Cerebellar nuclear complex (tissue), 1 donor: ENCODE measurements at places on chromosomes 6 and 20.

- no peak for DNase-seq
Observed at GRCh38 chr6:79230149-79230548, 4.3 kb downstream of the HMGN3 start.

DNA sequence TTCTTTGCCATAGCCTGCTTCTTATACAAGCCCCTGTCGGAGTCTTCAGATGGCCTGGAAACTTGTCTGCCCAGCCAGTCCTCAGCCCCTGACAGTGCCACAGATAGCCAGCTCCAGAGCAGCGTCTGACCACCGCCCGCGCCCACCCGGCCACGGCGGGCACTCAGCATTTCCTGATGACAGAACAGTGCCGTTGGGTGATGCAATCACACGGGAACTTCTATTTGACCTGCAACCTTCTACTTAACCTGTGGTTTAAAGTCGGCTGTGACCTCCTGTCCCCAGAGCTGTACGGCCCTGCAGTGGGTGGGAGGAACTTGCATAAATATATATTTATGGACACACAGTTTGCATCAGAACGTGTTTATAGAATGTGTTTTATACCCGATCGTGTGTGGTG is 29.5 kb downstream of the SLCO4A1 start:
- DNase-seq: no peak

- no peak for DNase-seq
Observed at GRCh38 chr6:71228461-71229041, 60.1 kb upstream of the OGFRL1 start.

DNA sequence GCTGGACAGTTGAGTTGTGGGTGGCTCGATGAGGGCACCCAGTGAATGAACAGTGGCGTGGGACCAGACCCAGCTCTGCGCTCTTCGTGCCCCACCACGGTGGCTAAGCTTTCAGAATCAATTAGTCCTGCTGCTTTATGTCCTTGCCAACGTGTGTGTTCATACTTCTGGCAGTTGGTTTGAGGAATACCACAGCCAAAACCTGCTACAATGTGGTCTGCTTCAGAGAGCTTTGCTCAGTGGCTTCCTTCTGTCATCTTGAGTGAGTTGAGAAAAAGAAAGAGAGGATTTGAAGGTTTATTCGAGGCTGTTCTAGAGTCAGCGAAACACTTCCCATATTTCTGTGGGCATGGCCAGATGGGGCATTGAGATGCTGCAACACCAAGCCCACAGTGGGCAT is 39.5 kb upstream of the SLC22A2 start:
- DNase-seq: no peak

GRCh38 chr20:23629017-23629541 is 8.7 kb downstream of the CST3 start:
- no peak for DNase-seq

DNA sequence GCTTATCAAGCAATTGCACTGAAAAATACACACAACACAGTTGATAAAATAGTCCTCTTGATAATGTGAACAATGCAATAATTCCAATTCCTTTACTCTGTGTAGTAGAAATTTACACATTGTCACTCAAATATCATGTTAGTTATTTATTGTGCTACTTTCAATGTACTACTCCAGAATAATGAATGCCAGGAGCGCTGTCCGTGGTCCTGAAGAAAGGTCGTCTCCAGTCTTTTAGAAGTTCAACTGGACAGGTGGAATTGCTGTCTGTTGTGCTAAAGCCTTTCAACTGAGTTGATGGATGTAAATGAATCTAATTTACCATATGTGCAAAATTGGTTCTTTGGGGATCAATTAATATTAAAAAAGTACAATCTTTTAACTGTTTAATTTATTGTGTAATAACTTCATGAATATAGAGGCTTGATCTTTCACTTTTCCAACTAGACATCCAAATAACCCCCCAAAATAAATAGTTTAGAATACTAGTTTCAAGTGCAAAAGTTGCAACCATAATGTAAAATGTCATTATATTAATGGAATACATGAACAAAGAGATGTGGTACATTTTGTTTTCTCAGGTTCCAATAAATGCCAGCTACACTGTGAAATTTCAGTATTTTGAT is 3.2 kb downstream of the GRIK2 start:
- DNase-seq: no peak

DNA sequence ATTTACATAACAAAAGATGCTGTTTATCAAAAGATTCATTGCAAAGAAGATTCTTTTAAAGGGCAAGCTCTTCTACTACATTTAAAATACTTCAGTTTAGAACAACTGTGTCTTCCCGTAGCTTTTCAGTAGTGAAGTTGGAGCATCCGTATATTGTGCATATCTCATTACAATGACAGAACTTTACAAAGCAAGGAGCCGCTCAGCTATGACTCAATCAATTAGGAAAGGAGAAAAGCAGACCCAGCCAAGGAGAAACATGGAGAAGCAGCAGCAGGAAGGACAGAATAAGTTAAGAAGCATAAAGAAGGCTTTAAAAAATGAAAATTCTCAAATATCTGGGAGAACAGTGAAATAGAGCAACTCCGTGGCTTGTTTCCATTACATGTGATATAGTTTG is 132.6 kb upstream of the SMLR1 start:
- no peak for DNase-seq

DNA sequence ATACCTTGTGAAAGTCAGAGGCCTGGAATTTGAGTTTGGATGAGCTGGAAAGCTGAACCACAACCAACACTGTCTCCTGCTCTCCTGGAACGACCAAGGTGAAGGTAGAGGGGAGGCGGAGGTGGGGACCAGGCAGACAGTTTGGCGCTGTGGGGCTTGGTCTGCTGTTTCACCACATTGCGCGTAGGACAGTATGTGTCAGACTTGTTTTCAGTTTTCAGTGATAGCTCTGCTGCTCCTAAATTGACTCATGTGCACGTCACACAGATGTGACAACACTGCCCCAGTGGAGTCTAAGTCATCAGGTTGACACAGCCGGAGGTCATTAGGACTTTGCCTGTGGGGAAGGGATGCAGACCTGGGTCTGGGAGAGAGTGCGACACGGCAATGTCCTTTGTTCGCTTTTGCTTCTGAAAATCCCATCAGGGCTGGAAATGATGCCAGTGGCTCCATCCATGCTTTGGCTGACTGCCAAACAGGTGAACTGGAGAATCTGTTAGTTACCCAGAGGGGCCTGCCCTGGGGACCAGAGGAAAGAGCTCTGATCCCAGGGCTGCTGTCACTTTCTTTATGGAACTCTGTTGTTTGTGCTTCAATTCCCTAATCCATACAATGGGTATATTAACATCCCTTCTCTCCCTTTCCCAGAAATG is 255.5 kb downstream of the CDC5L start:
- DNase-seq: no peak

- no peak for DNase-seq
Observed at GRCh38 chr20:63740070-63740626, 572 bp downstream of the SLC2A4RG start.

DNA sequence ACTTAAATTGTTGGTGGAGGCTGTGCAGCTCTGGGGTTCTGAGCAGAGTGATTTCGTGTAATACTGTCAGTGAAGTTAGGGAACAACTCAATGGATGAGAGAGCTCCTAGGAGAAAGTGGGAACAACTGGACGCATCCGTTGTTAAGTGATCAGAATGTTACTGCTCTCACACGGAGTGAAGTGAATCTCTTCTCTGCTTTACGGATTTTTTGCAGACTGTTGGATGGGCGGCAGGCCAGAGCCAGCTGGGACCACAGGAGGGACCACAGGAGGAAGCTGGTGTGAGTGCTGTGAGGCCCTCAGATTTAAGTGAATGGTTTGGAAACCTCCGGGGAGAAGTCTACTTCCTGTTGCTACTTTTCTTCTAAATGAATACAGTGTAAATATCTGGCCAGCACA is 23.7 kb upstream of the PPP1R14C start:
- peak; percentile 5 for DNase-seq
